ENCODE measurements at places on chromosomes 2 and 18.
A peak's percentile ranks its signal among the peaks of the same experiment; 100 is the strongest.

GRCh38 chr2:179804206-179804605 lies 57.2 kb downstream of the ZNF385B start:
- DNase-seq, result no peak

GRCh38 chr2:152173831-152174230 lies 1.7 kb downstream of the STAM2 start:
- DNase-seq, result peak; percentile 16

GRCh38 chr18:56481751-56482150 lies 156.6 kb downstream of the TXNL1 start:
- DNase-seq, result no peak

- no peak for DNase-seq
Measured at GRCh38 chr2:102826904-102827303, 65.1 kb downstream of the TMEM182 start.

DNA sequence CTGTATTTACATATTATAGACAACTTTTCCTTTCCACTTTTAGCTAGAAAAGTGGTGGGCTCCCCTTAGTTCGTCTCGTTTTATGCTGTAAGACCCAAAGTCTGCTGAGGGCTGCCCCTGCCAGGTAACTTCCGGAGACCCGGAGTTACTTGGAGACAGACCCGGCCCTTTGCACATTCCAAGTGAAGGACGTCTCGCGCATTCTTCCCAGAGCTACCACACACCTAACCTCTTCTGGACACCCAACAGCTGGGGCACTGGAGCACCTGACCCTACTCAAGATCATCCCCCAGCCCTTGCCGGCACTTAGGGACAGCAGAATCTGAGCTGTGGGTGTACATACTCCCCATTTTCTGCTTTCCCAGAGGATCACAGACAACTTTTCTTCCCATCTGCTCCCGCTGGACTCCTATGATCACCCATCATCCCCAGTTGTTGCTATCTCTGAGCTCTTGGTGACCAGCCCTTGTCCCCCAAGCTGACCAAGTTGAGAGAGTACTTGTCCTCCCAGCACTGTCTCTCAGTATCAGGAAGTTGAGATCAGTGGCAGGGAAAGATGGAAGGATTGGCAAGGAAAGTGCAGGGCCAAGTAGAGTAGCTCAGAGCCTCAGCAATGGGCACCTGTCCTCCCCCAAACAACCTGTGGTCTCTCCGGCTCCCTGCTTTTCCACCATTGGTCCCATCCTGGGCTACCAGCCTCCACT lies 8.4 kb upstream of the SATB2 start:
- DNase-seq, result no peak

DNA sequence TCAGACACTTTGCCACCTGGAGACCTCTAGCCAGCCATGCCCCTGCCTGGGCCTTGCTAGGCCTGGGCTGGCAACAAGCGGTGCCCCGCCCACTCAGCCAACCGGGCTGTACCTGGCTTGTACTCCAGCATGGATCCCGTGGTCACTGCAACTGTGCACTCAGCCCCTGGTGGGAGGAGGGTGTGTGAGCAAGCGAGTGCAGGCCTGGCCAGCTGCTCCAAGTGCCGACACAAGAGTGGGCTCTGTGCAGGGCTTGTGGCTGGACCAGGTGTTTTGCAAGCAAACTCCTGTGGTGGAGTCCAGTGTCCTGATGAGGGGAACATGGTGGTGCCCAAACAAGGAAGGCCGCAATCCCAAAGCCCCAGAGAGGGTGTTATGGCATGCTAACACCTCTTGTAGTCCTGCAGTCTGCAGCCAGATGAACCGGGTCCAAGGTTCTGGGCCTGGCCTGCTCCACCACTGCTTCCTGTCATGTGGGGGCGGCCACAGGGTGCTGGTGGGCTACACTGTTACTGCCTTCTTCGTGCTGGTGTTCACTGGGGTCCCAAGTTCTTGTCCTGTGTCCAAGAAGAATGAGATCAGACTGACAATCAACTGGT lies 60.1 kb upstream of the CD28 start:
- DNase-seq, result no peak

- peak; percentile 42 for DNase-seq
Measured at GRCh38 chr2:8408560-8409460, 273.0 kb upstream of the ID2 start.

DNA sequence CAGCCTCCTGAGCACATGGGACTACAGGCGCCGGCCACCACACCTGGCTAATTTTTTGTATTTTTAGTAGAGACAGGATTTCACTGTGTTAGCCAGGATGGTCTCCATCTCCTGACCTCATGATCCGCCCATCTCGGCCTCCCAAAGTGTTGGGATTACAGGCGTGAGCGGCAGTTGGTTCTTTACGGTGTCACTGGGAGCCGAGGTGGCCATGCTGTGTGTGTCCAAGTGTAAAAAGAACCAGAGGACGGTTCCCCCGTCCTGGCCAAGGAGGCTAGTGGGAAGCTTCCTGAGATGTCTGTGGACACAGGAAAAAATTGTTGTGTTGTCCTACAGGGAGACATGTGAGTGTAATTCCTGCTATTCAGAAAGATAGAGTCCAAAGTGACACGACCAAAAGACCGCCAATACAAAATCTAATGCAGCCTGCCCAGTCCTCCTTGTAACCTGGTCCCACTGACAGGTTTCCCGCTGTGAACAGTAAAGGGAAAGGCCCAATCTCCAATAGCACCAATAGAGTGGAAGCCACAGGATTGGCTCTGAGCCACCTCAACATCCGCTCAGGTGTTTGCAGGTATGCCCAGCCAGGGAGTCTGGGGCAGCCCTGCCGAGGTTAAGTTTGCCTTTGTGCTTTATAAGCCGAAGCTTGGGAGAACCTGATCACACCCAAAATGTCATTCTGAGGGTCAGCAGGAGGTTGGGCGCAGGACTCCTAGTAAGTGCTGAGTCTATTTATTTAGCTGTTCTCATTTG lies 40.6 kb downstream of the NCK2 start:
- DNase-seq, result no peak

- no peak for DNase-seq
Measured at GRCh38 chr2:36449943-36450392, 94.4 kb downstream of the CRIM1 start.

DNA sequence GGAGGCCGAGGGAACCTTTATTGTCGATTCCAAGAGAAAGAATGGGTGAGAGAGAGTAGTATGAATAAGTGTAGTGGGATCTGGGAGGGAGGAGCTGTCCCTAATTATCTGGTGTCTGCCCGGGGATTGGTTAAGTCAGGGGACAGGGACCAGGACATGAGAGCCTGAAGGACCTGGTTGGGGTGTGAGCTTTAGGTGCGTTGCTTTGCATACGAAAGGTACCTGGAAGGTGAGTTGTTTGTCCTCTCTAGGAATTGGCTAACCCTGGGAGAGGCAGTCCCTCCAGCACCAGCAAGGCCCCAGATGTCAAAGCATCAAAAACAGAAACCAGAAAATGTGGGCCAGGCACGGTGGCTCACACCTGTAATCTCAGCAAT lies 48.1 kb upstream of the RPL31 start:
- no peak for DNase-seq
